Activated CD8-positive, alpha-beta memory T cell treated with anti-CD3 and anti-CD28 coated beads for 36 hours (primary cell): ENCODE measurements at places on chromosomes 3 and 15. TPM values are rescaled to one million over a fixed set of nuclear protein-coding genes. Genes with fewer than 3 reads are reported as not detected.

Gene KY
- total RNA-seq = not detected

Gene ASB14
- total RNA-seq = not detected

Gene CASR
- not detected for total RNA-seq

Gene TJP1
- not detected for total RNA-seq

Gene SH3GL3
- not detected for total RNA-seq

Gene DUOXA1
- not detected for total RNA-seq

Gene ACAN
- not detected for total RNA-seq
